ENCODE measurements at places on chromosomes 12 and 14.

DNA sequence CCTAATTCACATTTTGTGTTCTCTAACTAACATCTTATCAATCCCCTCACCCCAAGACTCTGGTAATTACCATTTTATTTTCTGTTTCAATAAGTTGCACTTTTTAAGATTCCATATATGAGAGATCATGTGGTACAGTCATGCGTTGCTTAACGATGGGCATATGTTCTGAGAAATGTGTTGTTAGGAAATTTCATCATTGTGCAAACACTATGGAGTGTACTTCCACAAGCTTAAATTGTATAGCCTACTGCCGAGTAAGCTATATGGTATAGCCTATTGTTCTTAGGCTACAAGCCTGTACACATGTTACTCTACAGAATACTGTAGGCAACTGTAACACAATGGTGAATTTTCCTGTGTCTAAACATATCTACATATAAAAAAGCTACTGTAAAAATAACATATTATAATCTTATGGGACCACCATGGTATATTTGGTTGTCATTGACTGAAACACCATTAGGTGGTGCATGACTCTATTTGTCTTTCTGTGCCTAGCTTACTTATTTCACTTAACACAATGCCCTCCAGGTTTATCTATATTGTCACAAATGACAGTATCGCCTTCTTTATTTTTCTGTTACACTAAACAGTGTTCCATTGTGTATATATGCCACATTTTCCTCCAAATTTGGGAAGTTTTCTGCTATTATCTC lies 473.4 kb upstream of the LMO3 start:
- H3K4me1 ChIP-seq = no peaks in the 10 kb centered on the region
- H3K36me3 ChIP-seq = no peaks in the 10 kb centered on the region

- H3K4me1 ChIP-seq = peaks cover 22% of the 10 kb centered on the region
- peaks cover 25% of the 10 kb centered on the region for H3K27me3 ChIP-seq
- no peak overlapping the region for H3K4me3 ChIP-seq
- no peak for DNase-seq
- H3K27ac ChIP-seq = no peak overlapping the region
Observed at GRCh38 chr14:92258934-92259333, 64.0 kb upstream of the SLC24A4 start.

DNA sequence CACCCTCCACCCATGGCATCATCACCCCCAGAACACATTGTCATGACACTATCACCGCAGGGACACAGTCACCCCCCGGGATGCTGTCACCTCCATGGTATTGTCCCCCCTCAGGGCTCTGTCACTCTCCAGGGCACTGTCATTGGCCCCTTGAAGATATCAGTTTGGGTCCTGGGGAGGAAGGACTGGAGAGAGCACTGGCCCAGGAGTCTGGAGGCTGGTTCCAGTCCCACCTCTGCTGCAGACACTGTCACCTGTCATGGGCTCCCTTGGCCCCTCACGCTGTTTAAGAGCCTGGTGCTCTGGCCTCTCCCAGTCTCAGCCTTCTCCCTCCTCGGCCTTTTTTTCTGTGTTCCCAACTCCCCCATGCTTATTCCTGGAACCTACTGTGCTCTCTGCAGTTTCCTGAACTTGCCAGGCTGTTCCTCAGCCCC lies 31.9 kb downstream of the SERPINA3 start:
- no peaks in the 10 kb centered on the region for H3K36me3 ChIP-seq
- H3K27ac ChIP-seq = no peak overlapping the region
- H3K4me3 ChIP-seq = no peak overlapping the region

DNA sequence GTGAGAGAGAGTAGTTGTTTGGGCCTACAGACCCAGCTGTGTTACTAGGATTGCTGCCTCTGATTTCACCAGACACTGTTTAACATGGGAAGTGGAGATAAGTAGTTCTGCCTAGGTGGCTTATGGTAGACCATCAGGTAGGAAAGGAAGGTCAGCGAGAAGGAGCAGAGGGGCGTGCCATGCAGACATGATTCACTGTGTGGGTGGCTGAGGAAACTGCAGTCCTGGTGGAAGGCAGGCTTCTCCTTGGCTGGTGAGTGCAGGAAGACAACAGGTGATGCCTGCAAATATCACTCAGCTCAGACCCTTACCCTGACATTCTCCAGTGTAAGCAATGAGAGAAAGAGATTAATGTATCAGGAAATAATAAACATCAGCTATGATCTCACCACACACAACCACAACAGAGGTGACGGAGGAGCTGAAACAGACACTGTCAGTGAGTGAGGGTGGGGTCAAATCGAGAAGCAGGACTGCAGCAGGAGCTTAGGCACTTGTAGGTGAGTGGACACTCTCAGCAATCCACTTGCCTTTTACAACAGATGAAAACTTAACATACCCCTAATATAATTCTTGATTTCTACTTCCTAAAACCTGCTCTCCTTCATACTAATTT lies 2.1 kb upstream of the PRR4 start:
- DNase-seq = no peak
- H3K27me3 ChIP-seq = no peaks in the 10 kb centered on the region
- H3K4me3 ChIP-seq = no peak overlapping the region
- H3K4me1 ChIP-seq = peaks cover 38% of the 10 kb centered on the region
- no peak overlapping the region for H3K27ac ChIP-seq

DNA sequence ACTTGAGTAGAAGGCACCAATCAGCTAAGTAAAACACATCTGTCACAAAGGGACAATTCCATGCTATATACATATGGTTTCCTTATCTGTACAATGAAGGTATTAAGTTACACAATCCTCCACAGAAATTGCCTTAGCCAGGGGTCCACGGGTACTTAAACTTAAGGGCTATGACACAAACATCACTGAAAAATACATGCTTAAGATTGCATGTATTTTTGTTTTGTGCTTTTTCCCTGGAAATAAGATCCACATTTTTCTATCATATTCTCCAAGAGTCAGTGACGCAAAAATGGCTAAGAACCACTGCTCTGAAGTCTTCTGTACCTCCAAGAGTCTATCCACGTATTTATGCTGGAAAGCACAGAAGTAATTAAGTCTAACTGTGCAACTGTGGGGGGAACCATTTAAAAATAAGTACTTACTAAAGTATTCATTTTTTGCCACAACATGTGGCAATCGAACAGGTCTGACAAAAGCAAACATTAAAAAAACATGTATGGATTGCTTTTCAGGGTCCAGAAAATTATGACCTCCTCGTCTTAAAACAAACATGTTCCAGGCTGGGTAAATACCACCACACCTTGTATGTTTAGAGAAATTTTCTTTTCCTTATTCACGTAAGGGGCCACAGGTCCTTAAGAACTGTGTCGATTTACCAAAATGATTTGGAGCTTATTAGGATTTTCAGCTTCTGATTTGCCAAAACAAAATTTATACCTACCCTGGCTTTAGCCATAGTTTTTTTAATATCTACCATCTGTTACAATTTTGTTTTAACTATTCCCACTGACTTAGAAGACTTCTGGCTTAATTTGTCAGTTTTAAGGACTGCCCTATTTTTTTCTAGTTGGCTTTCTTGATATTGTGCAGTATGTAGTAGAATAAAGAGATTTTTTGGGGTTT lies 2.8 kb downstream of the SLC38A2 start:
- no peaks in the 10 kb centered on the region for H3K27me3 ChIP-seq
- peak overlapping the region; percentile 99 for H3K27ac ChIP-seq
- peaks cover 72% of the 10 kb centered on the region for H3K4me1 ChIP-seq
- H3K36me3 ChIP-seq = peaks cover 75% of the 10 kb centered on the region

DNA sequence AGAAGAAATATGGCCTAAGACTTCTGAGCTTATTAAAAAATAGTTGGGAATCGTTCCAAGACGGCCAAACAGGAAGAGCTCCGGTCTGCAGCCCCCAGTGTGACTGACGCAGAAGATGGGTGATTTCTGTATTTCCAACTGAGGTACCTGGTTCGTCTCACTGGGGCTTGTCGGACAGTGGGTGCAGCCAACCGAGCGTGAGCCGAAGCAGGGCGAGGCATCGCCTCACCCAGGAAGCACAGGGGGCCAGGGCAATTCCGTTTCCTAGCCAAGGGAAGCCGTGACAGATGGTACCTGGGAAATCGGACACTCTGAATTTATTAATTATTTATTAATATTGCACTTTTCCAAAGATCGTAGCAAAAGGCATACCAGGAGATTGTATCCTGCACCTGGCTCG lies 857.8 kb downstream of the C12orf50 start:
- no peak for DNase-seq
- no peaks in the 10 kb centered on the region for H3K27me3 ChIP-seq
- no peaks in the 10 kb centered on the region for H3K36me3 ChIP-seq
- no peaks in the 10 kb centered on the region for H3K4me1 ChIP-seq
- H3K4me3 ChIP-seq = no peak overlapping the region

- no peaks in the 10 kb centered on the region for H3K4me1 ChIP-seq
- H3K27me3 ChIP-seq = no peaks in the 10 kb centered on the region
- H3K27ac ChIP-seq = no peak overlapping the region
- peaks cover 20% of the 10 kb centered on the region for H3K36me3 ChIP-seq
- no peak overlapping the region for H3K4me3 ChIP-seq
Observed at GRCh38 chr12:120767071-120768024, 41.7 kb downstream of the ACADS start.

GRCh38 chr12:114473717-114474116 lies 67.8 kb upstream of the TBX5 start:
- H3K4me3 ChIP-seq = no peak overlapping the region
- DNase-seq = no peak
- H3K36me3 ChIP-seq = no peaks in the 10 kb centered on the region
- H3K27ac ChIP-seq = no peak overlapping the region
